ENCODE measurements at places on chromosomes 6 and 20.

GRCh38 chr6:13033145-13033544 is 295.2 kb downstream of the TBC1D7 start:
- DNase-seq: no peak

- DNase-seq: no peak
Measured at GRCh38 chr6:85923013-85923430, 280.3 kb upstream of the SYNCRIP start.

- DNase-seq: no peak
Measured at GRCh38 chr20:16816192-16816591, 68.0 kb downstream of the OTOR start.

DNA sequence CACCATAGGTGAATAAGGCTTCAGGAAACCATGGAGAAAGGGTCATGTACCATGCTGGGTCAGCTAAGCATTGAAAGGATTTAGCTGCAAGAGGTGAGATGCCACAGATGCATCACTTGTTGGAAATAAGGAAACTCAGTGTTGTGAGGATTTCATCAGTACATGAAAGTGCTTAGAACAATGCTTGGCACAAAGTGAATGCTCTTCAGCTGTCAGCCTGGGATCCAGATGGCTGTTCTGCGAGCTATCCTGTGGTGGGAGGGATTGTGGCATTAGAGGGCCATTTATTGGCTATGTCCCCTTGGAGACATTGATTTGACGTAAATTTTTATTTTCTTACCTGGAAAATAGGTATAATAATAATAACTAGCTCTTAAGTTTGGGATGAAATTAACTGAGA is 53.0 kb downstream of the ELOVL2 start:
- DNase-seq: no peak

DNA sequence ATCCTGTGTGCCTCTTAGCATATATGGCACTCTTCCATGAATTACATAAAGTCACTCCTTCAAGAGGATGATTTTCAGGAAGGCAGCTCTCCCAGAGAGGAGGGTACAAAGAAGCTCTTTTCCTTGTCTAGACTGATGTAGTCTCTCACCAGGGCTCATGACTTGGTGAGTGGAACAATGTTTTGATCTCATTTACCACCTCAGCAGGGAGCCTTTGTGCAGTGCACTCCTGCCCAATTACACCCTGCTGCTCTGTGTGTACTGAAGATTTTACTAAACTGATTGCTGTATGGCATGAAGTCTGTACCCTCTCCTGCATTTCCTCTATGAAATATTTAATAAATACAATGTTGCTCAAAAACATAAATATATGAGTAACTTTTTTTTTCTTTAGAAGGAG is 598.3 kb upstream of the HS3ST5 start:
- no peak for DNase-seq

- no peak for DNase-seq
Measured at GRCh38 chr20:10217721-10218410, 764 bp upstream of the SNAP25 start.

DNA sequence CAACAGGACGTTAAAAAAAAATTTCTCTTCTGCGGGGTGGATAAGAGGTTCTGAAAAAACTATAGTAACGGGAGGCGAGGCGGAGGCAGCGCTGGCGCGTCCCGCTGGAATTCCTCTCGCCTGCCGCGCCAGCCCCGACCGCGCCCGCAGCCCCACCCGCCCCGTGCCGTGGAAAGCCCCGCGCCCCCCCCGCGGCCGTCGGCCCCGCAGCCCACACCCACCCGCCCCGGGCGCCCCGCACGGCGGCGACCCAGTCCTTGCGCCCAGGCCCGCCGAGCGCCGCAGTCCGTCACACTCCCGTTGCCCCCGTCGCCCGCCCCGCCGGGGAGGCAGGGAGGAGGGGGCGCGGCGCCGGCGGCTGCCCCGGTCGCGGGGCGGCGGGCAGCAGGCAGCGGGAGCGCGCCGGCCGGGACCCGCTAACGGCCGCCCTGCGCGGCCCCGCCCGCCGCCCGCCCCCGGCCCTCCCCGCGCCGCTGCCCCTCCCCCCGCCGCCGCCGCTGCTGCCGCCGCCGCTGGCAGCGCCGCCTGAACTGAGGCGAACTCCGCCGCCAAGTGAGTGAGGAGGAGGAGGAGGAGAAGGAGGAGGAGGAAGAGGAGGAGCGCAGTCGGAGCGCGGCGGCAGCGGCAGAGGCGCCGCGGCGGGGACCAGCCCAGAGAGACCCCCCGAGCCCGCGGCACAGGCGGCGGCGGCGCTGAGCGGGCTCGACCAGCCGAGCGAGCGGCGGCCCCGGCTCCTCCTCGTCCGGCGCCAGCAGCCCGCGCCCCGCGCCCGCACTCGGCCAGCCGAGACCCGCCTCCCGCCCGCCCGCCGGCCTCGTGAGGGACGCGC is at the start of gene QKI:
TSS of gene QKI (plus strand) at position 602 of the 829 bp plus-strand sequence. CDS start 476 bp downstream, outside the sequence.
- DNase-seq: peak; percentile 83

GRCh38 chr6:125658759-125659431 is 90.5 kb upstream of the HEY2 start:
- DNase-seq: no peak

GRCh38 chr6:89479897-89480296 is 46.9 kb downstream of the ANKRD6 start:
- DNase-seq: no peak

DNA sequence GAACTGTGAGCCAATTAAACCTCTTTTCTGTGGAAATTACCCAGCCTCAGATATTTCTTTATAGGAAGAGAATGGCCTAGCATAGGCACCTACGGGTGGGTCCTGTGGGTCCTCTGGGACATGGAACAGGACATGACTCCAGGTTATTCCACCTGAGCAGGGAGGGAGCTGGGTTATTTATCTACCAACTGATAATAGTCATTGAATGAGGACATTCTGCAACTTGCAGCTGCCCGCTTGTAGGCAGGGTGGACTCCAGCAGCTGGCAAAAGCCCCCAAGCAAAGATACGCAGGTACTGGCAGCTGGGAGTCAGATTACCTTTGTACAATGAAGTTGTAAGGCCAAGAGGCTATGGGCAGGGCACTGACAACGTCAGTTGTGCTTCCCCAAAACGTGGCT is 1.4 kb upstream of the BANF2 start:
- no peak for DNase-seq

GRCh38 chr6:144888621-144889020 is 603.5 kb downstream of the UTRN start:
- DNase-seq: no peak

DNA sequence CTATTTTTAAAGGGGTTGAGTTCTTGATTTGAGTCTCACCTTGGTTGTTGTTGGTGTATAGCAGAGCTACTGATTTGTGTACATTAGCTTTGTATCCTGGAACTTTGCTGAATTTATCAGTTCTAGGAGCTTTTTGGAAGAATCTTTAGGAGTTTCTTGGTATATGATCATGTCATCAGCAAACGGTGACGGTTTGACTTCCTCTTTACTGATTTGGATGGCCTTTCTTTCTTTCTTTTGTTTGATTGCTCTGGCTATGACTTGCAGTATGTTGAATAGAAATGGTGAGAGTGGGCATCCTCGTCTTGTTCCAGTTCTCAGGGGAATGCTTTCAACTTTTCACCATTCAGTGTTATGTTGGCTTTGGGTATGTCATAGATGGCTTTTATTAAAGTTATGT is 64.0 kb downstream of the CDYL start:
- DNase-seq: no peak

- no peak for DNase-seq
Measured at GRCh38 chr6:100673641-100674040, 207.5 kb downstream of the ASCC3 start.

DNA sequence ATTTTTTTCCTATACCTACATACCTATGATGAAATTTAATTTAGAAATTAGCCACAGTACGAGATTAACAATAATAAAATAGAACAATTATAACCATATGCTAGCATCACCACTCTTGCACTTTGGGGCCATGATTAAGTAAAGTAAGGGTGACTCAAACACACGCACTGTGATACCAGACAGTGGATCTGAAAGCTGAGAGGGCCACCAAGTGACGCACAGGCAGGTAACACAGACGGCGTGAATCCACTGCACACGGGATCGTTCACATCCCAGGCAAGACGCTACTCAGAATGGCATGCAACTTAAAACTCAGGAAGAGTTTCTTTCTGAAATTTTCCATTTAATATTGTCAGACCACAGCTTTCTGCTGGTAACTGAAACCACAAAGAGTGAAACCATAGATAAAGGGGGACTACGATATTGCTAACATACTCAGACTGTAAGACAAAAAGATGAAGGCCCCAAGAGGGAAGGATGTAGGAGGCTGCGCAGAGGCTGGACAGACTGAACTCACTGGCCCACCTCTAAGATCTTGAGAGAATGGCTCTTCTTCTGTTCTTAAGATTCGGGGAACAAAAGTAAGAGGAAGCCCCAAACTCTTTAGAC is 17.9 kb downstream of the RRBP1 start:
- no peak for DNase-seq

- DNase-seq: no peak
Measured at GRCh38 chr6:149419696-149420404, 19.8 kb downstream of the SUMO4 start.

DNA sequence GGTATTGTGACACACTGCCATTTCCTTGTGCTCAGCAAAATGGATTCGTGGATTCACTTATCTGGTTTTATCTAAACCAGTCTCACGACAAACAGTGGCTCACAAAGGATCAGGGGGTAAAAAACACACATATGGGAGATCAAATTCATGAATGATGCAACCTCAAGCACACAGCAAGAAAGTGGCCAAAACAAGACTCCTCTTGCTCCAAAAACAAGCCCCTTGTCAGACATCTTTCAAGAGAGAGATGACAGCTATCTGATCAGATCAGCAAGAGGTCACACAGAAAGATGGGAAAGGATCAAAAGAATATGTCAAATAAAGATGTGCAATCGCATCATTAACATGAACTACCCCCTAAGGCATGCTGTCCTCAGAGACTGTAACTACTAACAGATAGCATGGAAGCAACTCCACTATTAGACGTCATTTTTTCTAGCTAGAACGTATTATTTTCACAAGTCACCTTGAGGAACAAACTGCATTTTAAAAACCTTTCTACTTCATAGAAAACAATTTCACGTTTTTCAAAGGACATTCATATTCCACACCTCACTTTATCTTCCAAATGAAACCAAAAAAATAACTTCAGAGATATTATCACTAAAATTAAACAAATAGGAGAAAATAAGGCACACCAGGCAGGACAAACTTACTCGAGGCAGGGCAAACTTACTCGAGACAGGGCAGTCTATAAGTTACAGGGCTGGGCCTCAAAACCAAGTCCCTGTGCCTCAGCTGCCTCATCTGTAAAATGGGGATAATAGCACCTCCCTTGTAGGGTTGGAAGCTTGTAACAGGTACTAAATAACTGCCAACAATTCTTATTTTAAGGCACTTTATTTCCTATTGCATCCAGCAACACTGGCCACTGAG is 122.3 kb downstream of the PREX1 start:
- no peak for DNase-seq

Data from stimulated activated CD4-positive, alpha-beta T cell treated with anti-CD3 and anti-CD28 coated beads, Interleukin-4, amount 100 ng/mL, for 1 hour (primary cell).